ENCODE measurements at places on chromosomes 2 and 18. TPM values are rescaled to one million over a fixed set of nuclear protein-coding genes. Genes with fewer than 3 reads are reported as not detected.

GRCh38 chr2:54041135-54041534 lies 70.3 kb upstream of the PSME4 start:
- H3K4me1 ChIP-seq = peaks cover 17% of the 10 kb centered on the region
- H3K27me3 ChIP-seq = no peaks in the 10 kb centered on the region
- peak overlapping the region; percentile 13 for H3K27ac ChIP-seq
- DNase-seq = no peak

GRCh38 chr2:208529796-208530195 lies 123.2 kb downstream of the PTH2R start:
- H3K27ac ChIP-seq = no peak overlapping the region
- no peaks in the 10 kb centered on the region for H3K4me1 ChIP-seq
- H3K4me3 ChIP-seq = no peak overlapping the region
- H3K27me3 ChIP-seq = no peaks in the 10 kb centered on the region
- DNase-seq = no peak

DNA sequence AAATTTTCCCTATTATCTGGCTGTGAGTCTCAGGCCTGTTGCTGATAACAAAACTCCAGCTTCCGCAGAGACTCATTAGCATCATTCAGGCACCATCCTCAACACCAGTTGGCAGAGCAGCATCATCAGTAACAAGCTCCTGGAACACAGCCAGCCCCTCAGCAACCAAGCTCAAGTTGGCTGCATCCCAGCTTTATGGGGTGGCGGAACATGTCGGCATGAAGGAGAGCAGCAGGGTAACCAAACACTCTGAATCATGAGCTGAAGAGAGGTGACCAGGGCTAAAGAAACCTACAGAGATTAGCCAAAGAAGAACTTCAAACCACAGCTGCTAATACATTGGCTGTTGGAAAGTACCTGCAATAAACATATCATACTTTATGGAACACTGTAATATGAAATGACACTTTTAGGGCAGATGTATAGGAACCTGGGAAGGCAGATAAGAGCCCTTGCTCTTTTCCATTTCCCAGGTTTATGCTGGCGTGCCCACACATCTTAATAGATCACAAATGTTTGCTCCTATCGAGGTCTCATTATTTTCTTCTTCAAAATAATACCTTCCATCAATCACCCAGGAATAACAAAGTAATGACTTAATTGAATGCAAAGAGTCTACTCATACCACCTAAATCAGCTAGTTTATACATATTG lies 63.8 kb downstream of the PDE11A start:
- no peak for DNase-seq
- H3K27ac ChIP-seq = no peak overlapping the region
- H3K36me3 ChIP-seq = no peaks in the 10 kb centered on the region
- H3K4me3 ChIP-seq = no peak overlapping the region

SLC5A7 gene
- not detected for polyA plus RNA-seq

MC5R gene
- polyA plus RNA-seq = not detected

Data from keratinocyte (primary cell).